ENCODE measurements at places on chromosomes 3 and 15.

GRCh38 chr3:42526616-42527367 is 24.3 kb downstream of the VIPR1 start:
- H3K4me3 ChIP-seq: no peak overlapping the region
- no peaks in the 10 kb centered on the region for H3K4me1 ChIP-seq
- no peak overlapping the region for H3K27ac ChIP-seq
- DNase-seq: no peak

DNA sequence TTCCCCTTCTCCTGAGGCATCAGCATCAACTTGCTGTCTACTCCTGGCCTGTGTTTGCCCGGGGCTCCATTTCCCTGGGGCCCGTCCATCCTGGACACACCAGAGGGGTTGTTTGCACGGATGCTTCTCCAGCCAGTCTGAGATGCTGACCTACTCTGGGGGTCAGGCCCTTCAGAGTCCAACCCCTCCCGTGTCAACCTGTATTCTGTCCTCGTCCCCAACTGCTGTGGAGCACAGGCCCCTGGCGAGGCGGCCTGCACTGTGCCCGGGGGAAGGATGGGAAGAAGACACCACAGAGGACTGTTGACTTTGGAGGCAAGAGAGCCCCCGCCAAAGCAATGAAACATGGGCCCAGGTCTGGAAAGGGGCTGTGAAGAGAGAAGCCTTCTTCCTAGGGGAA is 25.8 kb downstream of the ALS2CL start:
- no peak overlapping the region for H3K4me3 ChIP-seq
- H3K36me3 ChIP-seq: no peaks in the 10 kb centered on the region
- no peaks in the 10 kb centered on the region for H3K27me3 ChIP-seq
- peaks cover 11% of the 10 kb centered on the region for H3K4me1 ChIP-seq
- H3K27ac ChIP-seq: peak overlapping the region; percentile 35

DNA sequence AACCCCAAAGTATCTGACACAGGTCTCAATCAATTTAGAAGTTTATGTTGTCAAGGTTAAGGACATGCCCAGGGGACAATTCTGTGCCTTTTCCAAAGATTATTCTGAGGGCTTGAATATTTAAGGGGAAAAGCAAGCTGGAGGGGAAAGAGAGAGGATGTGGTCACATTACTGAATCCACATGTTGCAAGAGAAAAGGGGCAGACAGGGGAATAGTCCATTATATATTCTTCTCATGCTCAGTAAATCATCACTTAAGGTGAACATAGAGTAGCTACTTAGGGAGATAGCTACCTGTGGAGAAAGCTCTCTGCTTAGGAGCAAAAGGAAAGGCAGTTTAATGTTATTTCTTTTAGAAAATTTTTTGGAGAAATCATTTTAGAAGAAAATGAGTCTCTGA is 751.6 kb downstream of the SI start:
- no peak overlapping the region for H3K27ac ChIP-seq
- no peak overlapping the region for H3K4me3 ChIP-seq
- no peaks in the 10 kb centered on the region for H3K27me3 ChIP-seq
- no peaks in the 10 kb centered on the region for H3K4me1 ChIP-seq
- DNase-seq: no peak
- no peaks in the 10 kb centered on the region for H3K36me3 ChIP-seq

DNA sequence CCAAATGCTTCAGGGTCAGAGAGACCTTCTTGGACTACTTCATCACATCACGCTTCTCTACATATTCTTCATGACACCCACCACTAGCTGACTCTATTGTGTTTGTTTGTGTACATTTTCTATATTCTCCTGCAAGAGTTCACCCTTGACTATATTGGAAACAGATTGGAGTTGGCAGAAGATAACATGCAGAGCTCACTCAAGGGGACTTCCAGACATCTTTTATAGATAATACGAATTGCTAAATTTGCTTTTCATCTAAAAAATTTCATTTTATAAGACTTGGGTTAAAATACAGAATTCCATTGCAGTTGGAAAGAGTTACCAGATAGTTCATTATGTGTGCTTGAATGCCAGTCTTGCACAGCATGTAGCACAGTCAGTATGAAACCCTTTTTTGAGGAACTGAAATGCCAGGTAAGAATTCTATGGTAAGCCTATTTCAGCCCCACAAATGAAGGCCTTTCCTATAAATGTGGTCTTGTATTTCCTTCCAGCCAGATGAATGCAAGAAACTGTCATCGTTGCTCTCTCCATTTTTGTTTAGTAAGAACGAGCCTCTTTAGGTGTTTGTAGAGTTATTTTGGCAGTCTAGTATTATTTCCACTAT is 177.6 kb downstream of the GHSR start:
- no peaks in the 10 kb centered on the region for H3K27me3 ChIP-seq
- no peak overlapping the region for H3K4me3 ChIP-seq
- peaks cover 19% of the 10 kb centered on the region for H3K36me3 ChIP-seq
- peaks cover 16% of the 10 kb centered on the region for H3K4me1 ChIP-seq
- no peak for DNase-seq
- no peak overlapping the region for H3K27ac ChIP-seq

DNA sequence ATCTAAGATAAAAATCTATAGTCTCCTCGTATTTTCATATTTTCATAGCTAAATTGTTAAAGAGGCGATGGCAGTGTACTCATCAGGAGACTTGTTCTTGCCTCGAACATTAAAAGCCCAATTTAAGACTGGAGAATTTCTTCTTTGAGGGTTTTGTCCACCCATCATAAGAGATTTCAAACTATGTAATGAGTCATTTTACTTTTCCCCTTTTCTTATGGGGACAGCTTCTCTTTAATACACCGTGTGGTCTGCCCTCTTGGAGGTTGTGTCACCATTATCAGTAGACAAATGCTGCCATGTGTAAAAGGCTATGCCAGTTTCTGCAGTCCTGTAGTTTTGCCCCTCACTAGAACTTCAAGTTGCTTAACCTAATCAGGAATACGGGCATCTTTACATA is 16.9 kb downstream of the TGFBR2 start:
- H3K27ac ChIP-seq: no peak overlapping the region
- no peaks in the 10 kb centered on the region for H3K27me3 ChIP-seq
- H3K4me1 ChIP-seq: peaks cover 18% of the 10 kb centered on the region

DNA sequence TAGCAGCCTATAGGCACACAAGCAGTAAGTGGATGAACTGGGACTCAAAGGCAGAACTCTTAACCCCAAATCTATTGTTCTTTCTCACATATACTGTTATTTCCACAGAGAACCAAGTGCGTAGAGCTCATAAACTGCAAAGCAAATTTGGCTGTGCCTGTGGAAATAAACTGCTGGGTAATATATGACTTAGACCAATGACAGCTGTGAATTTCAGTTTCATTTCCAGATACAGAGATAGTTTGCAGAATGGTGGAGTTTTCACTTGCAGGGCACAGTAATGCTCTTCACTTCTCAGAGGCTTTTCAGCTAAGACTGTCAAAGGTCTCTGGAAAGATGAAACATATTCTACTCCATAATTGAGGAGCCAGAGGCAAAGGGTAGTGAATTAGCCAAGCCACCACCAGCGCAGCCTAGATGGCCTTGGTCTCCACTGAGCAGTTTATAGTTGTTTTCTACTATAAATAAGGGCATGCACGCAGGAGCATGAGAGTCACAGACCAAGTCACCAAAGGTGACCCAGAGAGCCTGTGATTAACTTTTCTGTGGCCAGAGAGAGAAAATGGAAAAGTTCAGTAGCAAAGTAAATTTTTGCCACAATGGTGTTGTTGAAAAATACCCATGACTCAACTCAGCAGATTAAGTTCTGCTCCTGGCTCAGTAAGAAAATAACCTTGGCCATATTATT is 180.7 kb upstream of the GRM7 start:
- H3K36me3 ChIP-seq: no peaks in the 10 kb centered on the region
- DNase-seq: no peak
- H3K27ac ChIP-seq: no peak overlapping the region
- H3K4me3 ChIP-seq: no peak overlapping the region
- no peaks in the 10 kb centered on the region for H3K4me1 ChIP-seq

- no peaks in the 10 kb centered on the region for H3K4me1 ChIP-seq
- H3K27ac ChIP-seq: no peak overlapping the region
- H3K4me3 ChIP-seq: no peak overlapping the region
- no peaks in the 10 kb centered on the region for H3K36me3 ChIP-seq
Observed at GRCh38 chr3:122618614-122619013, 41.2 kb downstream of the PARP15 start.

DNA sequence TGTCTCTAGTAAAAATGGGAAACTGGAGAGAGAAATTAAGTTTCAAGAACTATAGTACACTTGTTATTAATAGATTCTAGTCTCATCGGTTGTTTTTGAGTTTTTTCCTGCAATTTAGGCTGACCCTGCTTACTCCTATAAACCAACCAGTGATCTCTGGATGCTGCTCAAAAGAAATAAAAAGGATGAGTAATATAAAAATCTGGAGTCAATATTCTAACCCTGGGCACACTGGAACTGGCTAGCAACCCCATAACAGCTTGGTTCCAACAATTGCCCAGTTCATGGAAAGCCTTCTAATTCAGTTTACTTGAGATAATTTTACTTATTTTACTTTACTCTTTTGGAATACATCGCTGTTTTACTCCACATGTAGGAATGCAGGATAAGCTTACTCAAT is 211.6 kb downstream of the GBE1 start:
- no peak overlapping the region for H3K27ac ChIP-seq
- H3K4me1 ChIP-seq: no peaks in the 10 kb centered on the region
- H3K27me3 ChIP-seq: no peaks in the 10 kb centered on the region
- peaks cover 17% of the 10 kb centered on the region for H3K36me3 ChIP-seq
- DNase-seq: no peak

DNA sequence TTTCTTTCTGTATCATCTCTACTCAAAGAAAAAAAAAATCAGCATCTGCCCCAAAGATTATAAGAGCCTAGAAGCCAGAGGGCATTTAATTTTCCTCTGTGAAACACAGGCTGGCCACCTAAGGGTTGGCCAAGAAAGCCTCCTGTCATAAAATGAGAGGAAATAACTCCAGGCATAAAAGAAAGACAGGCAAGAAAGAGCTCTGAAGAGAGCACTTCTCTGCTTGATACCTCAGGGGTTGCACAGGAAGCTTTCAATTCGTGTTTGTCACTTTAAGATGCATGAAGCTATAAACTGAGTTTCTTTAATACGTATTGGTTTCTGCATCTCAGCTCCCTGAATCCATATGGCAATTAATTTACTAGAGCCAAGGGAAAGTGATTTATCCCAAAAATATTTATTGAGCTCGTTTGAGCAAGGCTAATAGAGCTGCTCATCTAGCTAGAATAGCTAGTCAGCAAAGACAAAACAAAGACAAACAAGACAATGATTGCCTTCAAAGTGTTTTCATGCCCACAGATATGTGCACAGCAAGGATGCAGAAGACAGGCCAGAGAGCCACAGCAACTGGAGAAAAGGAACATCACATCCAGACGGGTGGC is 35.5 kb downstream of the ATP8B4 start:
- H3K36me3 ChIP-seq: no peaks in the 10 kb centered on the region
- H3K27me3 ChIP-seq: no peaks in the 10 kb centered on the region
- H3K27ac ChIP-seq: no peak overlapping the region
- H3K4me3 ChIP-seq: no peak overlapping the region

DNA sequence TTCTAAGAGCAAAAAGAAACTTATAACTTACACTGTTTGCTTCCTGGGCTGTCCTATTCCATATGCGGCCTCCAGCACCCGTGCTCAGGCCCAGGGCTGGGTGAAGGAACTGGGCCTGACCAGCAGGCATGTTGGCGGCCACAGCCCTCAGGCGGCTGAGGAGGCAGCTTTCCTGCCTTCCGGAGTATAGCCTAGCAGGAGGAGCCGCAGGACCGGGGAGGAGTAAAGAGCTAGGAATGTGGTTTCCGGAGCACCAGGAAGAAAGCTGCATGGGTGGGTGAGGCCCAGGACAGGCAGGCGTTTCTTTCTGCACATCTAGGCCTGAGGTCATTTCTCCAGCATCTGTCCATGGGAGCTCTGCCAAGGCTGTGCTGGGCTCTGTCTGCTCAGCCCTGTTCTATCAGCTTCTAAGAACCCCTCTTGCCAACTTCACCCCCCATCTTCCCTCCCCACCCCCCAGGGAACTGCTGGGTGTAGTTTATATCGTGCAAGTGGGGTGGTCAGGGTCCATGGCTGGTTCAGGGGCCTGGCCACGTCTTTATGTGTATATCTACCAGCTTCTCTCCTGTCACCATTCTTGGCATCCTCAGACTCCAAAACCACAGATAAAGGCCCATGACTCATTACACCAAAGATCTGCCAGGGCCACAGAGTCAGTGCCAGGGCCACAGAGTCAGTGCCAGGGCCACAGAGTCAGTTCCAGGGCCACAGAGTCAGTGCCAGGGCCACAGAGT is 7.8 kb upstream of the KIF7 start:
- no peak for DNase-seq
- H3K4me3 ChIP-seq: no peak overlapping the region

- no peaks in the 10 kb centered on the region for H3K27me3 ChIP-seq
- H3K4me3 ChIP-seq: no peak overlapping the region
- H3K36me3 ChIP-seq: peaks cover 14% of the 10 kb centered on the region
- no peak for DNase-seq
- H3K27ac ChIP-seq: no peak overlapping the region
- peaks cover 42% of the 10 kb centered on the region for H3K4me1 ChIP-seq
Observed at GRCh38 chr3:112013784-112014143, 15.0 kb downstream of the TAGLN3 start.

GRCh38 chr3:62601238-62602070 is 228.1 kb upstream of the FEZF2 start:
- peaks cover 16% of the 10 kb centered on the region for H3K4me1 ChIP-seq
- no peak overlapping the region for H3K4me3 ChIP-seq
- H3K27ac ChIP-seq: no peak overlapping the region
- DNase-seq: no peak

Data from neural crest cell (in vitro differentiated cells).